ENCODE measurements at places on chromosomes 7 and 10.

- no peak for DNase-seq
Measured at GRCh38 chr10:119811122-119811521, 61.5 kb downstream of the MCMBP start.

- DNase-seq: no peak
Measured at GRCh38 chr10:72035252-72035887, 53.0 kb downstream of the SPOCK2 start.

DNA sequence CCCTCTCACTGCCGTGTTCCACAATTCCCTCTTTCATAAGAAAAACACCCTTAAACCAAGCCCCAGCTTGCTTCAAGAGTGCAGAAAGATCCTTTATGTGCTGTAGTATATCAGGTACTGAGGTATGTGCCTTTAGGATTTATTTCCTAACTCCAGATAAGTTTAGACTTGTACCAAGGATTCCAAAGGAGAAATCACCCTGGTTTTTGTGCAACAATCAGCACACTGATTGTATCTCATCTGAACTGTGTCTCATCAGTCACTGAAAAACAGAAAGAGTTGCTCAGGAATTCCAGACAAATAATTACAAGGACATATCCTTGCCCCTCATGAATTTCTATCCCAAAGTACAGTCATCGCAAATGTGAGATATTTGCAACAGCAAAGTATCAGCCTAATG lies 77.2 kb upstream of the PTPRZ1 start:
- no peak for DNase-seq

DNA sequence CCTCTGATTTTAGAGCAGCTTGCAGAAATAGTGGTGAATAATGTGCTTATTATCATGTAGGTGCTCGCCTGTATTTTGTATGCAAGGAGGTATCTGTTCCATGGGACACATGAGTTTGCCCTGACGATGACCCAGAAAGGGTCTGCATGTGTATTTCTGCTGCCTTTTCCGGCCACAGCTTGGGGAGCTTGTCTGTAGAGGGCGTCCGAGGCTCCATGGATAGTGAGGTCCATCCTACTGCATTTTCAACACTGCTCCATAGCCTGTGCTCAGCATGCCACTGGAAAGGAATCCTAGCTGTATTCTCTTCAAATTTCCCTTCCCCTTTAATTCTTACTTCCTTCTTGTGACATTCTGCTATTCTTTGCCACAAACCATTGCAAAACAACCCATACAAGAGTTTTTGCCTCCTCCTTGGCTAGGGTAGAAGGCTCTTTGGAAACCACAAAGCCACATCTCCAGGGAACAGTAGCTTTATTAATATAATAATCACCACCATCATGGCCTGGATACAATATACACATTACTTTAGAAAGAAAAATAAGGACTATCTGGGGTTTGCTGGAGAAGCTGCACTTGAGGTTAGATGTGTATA lies 127.7 kb downstream of the DYNC1I1 start:
- no peak for DNase-seq

GRCh38 chr10:103742824-103743223 lies 112.6 kb downstream of the SH3PXD2A start:
- no peak for DNase-seq

DNA sequence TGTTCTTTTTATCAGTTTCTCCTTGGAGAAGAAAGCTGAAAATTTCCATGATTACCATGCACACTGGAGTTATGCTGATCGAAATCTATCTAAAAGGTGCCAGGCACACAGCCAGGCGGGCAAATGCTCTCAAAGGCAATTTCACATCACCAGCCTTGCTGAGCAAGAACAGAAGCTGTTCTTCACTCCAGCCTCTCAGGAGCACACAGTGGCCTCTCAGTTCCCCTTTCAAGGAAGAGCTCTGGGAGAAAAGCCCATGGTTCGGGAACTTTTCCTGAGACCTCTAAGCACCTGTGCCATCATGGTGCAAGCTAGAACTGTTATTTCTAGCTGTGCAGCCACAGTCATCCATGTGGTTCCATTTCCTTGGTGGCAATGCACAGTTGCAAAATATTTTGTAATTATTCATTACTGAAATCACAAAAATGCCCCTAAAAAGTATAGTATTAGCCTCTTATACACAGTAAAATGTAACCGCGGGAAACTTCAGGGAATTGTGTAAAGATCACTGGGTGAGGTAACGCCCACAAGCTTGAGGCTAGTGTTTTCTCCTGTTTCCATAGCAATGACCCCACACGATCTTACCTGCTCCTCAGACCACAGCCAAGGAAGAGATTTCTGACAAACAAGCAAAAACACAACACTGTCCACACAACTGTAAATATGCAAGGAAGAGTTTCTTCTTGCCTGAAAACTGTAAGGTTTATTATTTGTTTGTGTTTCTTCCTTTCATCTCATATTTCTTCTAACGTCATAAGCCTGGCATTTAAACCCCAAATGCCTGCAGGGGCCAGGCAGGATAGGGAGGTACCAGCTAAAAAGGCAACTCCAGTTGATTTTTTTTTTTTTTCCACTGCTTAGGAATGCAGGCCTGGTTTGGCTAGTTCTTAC lies 121.2 kb downstream of the FAM107B start:
- DNase-seq: no peak

DNA sequence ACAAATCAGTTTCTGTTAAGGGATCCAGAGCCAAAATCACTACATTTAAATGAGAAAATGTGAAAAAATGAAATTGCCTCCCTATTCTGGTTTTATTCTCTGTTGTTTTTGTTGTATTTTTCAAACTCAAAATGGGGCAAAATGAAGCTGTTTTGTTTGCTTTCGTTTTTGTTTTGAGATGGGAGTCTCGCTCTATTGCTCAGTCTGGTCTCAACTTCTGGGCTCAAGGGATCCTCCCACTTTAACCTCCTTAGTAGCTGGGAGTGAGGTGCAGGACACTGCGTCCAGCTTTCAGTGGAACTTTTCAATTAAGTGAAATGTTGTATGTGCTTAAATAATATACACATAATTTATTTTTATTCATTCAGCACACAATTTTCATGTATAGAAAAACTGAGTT lies 205.0 kb downstream of the SORCS1 start:
- DNase-seq: no peak

DNA sequence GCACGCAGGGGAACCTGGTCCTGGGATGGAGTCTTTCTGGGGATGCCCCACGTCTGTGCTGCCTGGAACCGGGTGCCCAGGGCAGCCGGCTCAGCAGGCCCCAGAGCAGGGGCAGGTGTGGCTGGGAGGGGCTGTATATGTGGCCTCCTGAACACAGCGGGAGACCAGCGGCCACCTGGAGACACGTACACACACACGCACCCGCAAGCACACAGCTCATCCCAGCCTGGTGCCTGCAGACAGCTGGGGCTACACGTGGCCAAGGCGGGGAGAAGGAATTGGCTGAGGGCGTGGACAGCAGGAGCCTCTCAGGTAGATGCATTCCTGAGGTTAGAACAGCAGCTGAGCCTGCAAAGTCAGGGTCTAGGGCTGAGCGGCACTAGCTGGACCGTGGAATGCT lies 14.0 kb downstream of the ADAM8 start:
- DNase-seq: no peak

- no peak for DNase-seq
Measured at GRCh38 chr7:137354396-137354795, 10.9 kb upstream of the PTN start.

DNA sequence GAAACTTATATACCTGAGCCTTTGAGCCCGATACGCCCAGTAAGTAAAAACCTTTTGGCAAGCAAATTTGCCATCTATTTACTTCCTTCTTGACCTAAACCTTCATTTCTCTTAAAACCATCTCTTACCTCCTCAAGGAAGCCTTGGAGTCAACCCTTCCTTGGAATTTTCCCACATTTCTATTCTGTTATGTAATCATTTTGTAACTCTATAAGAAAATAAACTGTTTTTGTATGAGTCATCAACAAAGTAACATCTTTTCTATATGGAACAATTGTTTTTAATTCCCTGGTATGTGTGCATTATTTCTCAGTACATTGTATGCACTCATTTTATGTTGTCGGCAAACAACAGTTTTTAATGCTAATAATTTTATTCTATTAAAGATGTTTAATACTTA lies 162.0 kb downstream of the TEX36 start:
- no peak for DNase-seq

- DNase-seq: no peak
Measured at GRCh38 chr7:79319369-79319768, 134.1 kb downstream of the MAGI2 start.

- DNase-seq: no peak
Measured at GRCh38 chr10:50511492-50512213, 112.1 kb downstream of the SGMS1 start.

- DNase-seq: no peak
Measured at GRCh38 chr7:69078997-69079769, 519.1 kb upstream of the AUTS2 start.

DNA sequence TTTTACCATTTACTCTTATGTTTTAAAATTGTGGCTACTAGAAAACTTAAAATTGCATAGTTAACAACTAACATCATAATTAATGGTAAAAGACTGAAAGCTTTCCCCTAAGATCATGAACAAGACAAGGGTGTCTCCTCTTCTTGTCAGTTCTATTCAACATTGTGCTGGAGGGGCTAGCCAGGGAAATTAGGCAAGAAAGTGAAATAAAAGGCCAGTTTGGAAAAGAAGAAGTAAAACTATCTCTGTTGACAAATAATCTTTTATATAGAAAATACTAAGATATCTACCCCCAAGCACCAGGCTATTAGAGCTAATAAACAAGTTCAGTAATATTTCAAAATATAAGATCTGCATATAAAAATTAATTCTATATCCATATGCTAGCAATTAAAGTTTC lies 46.9 kb upstream of the MXI1 start:
- no peak for DNase-seq

DNA sequence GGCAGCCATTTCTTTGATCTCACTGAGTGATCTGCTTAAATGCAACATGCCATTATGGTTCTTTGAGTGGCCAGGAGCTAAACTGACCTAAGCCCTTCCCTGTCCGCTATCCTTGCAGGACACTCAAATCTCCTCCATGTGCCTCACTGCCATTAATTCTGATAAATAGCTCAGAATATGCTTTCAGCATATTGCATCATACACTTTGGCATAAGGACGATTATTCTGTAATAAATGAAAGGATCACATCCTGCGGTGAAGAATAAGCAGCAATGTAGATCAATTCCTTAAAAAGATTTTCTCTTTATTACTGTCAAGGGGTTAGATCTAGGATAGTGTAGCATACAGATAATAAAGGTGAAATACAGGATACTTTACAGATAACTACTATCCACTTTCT lies 231.8 kb upstream of the CTBP2 start:
- no peak for DNase-seq

DNA sequence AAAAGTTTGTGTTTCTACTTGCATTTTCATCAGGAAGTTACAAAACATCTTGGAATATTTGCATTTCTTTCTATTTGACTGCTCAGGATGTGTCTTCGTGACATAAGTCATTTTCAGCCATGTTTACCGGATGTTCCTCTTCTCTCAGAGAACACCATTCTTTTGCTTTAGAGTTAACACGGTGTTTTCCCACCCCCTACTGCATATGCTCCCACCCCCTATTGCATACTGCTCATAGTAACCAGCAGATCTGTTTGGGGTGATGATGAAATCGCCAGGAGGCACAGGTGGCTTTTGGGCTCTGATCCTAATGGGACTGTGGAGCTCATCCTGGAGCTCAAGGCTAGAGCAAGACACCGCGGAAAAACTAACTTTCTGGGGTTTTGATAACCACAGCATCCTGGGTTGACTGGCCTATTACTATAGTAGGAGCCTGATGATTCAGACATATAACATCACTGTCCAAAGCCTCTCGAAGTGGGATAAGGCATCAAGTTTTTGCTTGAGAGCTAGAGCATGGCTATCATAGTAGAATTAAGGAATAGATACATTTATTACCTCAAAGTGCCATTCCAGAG lies 65.1 kb upstream of the BET1 start:
- no peak for DNase-seq

GRCh38 chr10:69209787-69210484 lies 10.2 kb upstream of the HKDC1 start:
- DNase-seq: no peak

- DNase-seq: no peak
Measured at GRCh38 chr10:60465801-60466200, 76.1 kb upstream of the ANK3 start.

GRCh38 chr7:31249671-31250070 lies 90.9 kb downstream of the NEUROD6 start:
- DNase-seq: no peak

DNA sequence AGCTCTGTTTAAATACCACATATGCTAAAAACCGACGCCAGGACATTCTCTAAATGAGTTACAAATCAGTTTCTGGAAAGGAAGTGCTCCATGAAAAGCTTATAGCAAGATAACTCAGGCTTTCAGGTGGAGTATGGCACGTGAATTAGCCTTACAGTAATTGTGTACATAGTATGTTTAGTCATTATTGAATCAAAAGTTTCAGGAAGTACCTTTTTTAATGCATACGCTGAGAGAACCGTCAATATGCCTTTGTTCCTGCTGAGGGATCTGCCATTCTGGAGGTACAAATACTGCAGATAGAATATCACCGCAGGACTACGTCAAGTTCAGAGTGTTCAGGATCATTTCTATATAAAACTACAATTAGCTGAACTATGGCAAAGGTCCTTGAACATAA lies 45.7 kb downstream of the ANKMY2 start:
- no peak for DNase-seq

DNA sequence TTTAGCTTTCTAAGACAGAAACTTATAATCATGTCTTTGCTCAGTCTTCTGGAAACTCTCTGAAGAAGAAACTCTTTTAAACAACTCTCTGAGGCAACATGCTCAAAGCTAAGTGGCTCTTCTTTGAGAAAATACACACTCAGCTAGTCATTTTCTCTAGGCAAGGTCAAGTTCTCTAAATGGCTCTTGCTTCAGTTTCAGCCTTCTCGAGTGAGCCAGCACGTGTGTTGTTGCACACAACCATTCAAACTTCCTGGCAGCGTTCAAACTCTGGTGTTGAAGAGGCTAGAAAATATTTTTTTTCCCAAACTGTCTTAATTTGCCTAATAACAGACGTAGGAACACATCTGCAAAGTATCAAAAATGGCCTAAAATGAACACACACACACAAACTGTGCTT lies 129.1 kb downstream of the THSD7A start:
- no peak for DNase-seq

- DNase-seq: no peak
Measured at GRCh38 chr10:35056686-35057085, 33.5 kb downstream of the CUL2 start.

GRCh38 chr7:137950263-137950621 lies 51.6 kb downstream of the CREB3L2 start:
- no peak for DNase-seq
